Umbilical cord (tissue), 2 donors: ENCODE measurements at places on chromosomes 4 and X. TPM values are rescaled to one million over a fixed set of nuclear protein-coding genes. Genes with fewer than 3 reads are reported as not detected.

The PHEX gene
- total RNA-seq: 0.24 TPM

GRCh38 chrX:38205039-38205438 lies 15.6 kb downstream of the SRPX start:
- no peak for DNase-seq

- no peak for DNase-seq
Measured at GRCh38 chrX:22366166-22366702, 93.5 kb downstream of the CBLL2 start.

- peak; percentile 20 for DNase-seq
Measured at GRCh38 chrX:51144828-51145442, 187.7 kb upstream of the NUDT10 start.

The GAGE12C gene
- total RNA-seq: not detected

DNA sequence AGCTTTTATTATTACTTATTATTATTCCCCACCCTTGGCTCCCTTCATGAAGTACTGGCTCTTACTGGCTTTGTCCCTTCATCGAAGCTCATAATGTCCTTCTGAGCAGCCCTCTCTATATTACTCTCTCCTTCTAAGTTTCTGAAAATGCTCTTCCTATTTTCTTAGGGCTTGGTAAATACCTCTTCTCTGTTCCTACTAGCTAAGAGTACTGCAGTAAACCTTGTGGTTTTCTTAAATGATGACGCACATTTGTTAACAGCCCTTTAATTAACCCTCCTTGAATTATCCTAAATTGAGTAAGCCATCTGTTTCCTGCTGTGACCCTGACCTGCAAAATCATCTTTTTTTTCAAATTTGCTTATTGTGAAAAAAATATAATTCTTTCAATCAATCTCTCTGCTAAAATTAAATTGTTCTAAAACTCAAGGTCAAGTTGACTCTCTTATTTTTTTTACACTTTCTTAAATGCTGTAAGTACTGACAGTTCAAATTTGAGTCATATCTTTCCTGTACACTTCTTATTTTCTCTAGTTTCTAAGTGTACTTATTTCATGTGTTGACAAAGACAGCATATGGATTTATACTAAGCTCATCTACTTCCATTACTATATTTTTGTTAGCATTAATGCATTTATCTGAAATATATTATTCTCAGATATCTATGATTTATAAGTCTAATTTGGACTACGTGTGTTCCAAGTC lies 148.9 kb downstream of the ADAM29 start:
- no peak for DNase-seq

The KLHL13 gene
- 40.2 TPM for total RNA-seq

The ACE2 gene
- total RNA-seq: 0.24 TPM

GRCh38 chrX:6852869-6853268 lies 294.6 kb upstream of the STS start:
- DNase-seq: no peak
